ENCODE measurements at places on chromosomes 6 and 20.

DNA sequence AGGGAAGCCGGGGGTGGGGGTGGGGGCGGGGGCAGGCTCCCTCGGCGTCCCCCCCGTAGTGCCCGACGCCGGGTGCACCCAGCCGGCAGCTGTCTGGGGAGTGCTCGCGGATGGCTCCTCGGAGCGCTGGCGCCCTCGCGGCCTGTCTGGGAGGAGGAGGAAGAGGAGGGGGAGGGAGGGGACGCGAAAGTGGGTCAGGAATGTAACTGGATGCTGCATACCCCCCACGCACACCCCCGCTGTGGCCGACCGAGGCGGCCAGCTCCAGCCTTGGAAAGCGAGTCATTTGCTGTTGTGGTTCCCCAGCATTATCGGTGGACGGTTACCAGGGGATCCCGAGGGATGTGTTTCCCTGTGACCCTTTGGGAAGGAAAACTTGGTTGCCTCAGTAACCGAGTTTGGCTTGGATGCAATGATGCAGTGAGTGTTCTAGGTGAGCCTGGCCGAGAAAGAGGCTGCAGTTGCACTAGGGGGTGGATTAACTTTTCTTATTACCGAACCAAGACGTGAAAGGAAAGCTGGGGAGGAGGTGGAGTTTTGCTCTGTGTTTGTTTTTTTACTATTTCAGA, 55.2 kb upstream of the RREB1 start:
- peak; percentile 45 for DNase-seq

GRCh38 chr6:153511896-153512496, 380.9 kb upstream of the RGS17 start:
- peak; percentile 6 for DNase-seq

GRCh38 chr6:13495112-13495776, 7.8 kb upstream of the GFOD1 start:
- DNase-seq: no peak

DNA sequence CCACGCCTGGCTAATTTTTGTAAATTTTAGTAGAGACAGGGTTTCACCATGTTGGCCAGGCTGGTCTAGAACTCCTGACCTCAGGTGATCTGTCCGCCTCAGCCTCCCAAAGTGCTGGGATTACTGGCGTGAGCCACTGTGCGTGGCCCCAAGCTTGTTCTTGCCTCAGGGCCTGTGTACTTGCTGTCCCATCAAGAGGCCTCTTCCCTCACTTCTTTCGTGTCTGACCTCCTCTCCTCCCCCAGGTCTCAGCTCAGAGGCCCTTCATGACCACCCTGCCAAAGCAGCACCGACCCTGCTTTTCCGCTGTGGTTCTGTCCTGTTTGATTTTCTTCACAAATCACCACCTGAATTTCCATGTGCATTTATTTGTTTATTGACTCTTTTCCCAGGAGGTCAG, 10.5 kb upstream of the UBE2V1 start:
- no peak for DNase-seq

DNA sequence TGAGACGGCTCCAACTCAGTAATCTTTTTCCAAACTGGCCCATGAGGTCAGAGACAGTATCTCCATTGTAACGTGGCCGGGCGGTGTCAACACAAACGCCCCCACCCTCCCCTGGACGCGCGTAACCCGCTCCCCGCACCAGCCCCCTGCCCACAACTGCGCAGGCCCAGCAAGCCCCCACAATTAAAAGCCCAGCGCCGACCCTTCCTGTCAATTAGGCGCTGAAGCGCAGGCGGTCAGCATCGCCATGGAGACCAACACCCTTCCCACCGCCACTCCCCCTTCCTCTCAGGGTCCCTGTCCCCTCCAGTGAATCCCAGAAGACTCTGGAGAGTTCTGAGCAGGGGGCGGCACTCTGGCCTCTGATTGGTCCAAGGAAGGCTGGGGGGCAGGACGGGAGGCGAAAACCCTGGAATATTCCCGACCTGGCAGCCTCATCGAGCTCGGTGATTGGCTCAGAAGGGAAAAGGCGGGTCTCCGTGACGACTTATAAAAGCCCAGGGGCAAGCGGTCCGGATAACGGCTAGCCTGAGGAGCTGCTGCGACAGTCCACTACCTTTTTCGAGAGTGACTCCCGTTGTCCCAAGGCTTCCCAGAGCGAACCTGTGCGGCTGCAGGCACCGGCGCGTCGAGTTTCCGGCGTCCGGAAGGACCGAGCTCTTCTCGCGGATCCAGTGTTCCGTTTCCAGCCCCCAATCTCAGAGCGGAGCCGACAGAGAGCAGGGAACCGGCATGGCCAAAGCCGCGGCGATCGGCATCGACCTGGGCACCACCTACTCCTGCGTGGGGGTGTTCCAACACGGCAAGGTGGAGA, at the start of the genes HSPA1A and HSPA1L:
Gene HSPA1A (plus strand): TSS at position 519 of the 814 bp plus-strand sequence. CDS start 214 bp downstream, at position 733.
Gene HSPA1L (minus strand): TSS at position 259 of the 814 bp plus-strand sequence. CDS start 3,311 bp downstream, outside the sequence.
- peak; percentile 96 for DNase-seq

DNA sequence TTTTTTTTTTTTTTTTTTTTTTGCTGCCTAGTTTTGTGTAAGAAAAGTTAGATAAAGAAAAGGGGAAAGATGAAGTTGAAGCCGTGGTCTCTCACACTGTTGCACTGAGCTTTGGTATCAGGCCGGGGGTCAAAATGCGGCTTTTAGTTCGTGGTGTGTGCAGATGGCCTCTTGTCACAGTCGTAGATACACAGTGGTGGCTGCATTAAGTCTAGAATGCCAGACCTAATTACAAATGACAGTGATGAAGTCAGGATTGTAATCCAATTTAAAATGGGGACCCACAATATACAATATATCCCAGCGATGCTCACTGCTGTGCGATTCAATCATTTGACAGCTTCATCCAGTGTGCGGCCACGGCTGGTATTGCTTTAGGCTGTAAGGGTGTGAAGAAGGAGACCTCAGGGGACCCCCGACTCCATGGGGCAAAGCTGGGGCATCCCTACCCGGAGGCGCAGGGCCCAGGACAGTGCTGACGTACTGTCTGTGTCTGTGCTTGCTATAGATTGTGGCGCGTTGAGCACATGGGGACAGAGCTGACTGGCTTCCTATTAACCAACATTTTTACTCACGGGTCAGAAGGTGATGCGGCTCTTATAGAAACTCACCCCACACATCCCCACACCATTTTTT, 210.0 kb upstream of the SOX4 start:
- DNase-seq: no peak

- no peak for DNase-seq
Observed at GRCh38 chr20:62219992-62220665, at the start of gene HRH3. TSS of gene HRH3 (minus strand) at chr20:62220278. CDS start at chr20:62219970, 308 bp downstream.

Data from fibroblast of skin of left quadriceps (primary cell).